Forelimb muscle (tissue), 1 donor: ENCODE measurements at places on chromosomes 2 and 18. TPM values are rescaled to one million over a fixed set of nuclear protein-coding genes. Genes with fewer than 3 reads are reported as not detected.

GLI2 gene
- 8.5 TPM for polyA plus RNA-seq

GRCh38 chr2:64766841-64767669 lies 113.3 kb upstream of the SERTAD2 start:
- DNase-seq = no peak

- no peak for DNase-seq
These were observed 40.1 kb downstream of the THUMPD2 start for GRCh38 chr2:39738936-39739335.

DNA sequence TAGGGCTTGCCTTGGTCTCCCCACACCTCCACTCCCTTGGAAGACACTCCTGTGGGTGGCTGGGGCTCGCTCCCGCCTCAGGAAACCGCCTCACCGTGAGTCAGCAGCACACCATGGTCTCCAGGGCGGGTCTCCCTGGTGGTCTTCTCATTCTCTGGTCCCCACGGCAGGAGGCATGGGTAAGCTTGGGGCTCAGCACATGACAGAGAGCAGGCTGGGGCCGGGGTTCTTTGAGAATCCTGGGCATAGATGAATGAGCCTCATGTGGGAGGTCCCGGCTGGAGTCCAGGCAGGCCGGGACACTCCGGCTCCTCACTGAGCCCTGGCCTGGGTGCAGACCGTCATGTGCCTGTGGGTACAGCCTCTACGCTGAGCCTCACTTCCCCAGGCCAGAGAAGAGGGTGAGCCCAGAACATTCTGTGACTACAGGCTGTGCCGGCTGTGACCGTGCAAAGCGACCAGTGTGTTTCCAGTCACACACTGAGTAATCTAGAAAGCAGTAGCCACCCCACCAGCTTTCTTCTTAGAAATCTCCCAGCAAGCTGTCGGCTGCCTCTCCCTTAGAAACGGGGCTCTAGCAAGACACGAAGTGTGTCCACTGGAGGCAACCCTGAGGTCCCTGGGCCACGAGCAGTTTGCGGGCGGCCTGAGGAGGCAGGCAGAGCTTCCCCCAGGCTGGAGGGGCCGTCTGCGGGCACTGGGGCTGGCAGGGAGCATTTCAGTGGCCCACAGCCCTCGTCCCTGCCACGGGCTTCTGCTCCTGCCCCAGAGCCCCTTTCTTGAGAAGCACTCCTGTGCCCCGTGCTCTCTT lies 93.1 kb downstream of the RHOB start:
- no peak for DNase-seq

GRCh38 chr2:232854082-232854481 lies 16.0 kb upstream of the SNORC start:
- DNase-seq = no peak

- no peak for DNase-seq
These were observed 1293.7 kb upstream of the FAM98A start for GRCh38 chr2:34892766-34893165.
